Naive thymus-derived CD8-positive, alpha-beta T cell (primary cell): ENCODE measurements at places on chromosomes 4 and X. TPM values are rescaled to one million over a fixed set of nuclear protein-coding genes. Genes with fewer than 3 reads are reported as not detected.

GRCh38 chr4:67880866-67881610, 2.8 kb downstream of the TMPRSS11D start:
- no peak overlapping the region for H3K27ac ChIP-seq
- H3K36me3 ChIP-seq = no peaks in the 10 kb centered on the region
- H3K4me3 ChIP-seq = no peak overlapping the region
- H3K27me3 ChIP-seq = peaks cover 4% of the 10 kb centered on the region
- DNase-seq = no peak
- H3K4me1 ChIP-seq = no peaks in the 10 kb centered on the region

- no peak overlapping the region for H3K27ac ChIP-seq
- no peak overlapping the region for H3K4me3 ChIP-seq
- no peaks in the 10 kb centered on the region for H3K4me1 ChIP-seq
- DNase-seq = no peak
- H3K27me3 ChIP-seq = no peaks in the 10 kb centered on the region
Measured at GRCh38 chr4:138161351-138161750, 80.8 kb downstream of the SLC7A11 start.

- H3K4me1 ChIP-seq = peaks cover 14% of the 10 kb centered on the region
- H3K4me3 ChIP-seq = no peak overlapping the region
- no peak overlapping the region for H3K27ac ChIP-seq
- no peaks in the 10 kb centered on the region for H3K36me3 ChIP-seq
Measured at GRCh38 chr4:52822583-52822971, 39.5 kb upstream of the RASL11B start.

DNA sequence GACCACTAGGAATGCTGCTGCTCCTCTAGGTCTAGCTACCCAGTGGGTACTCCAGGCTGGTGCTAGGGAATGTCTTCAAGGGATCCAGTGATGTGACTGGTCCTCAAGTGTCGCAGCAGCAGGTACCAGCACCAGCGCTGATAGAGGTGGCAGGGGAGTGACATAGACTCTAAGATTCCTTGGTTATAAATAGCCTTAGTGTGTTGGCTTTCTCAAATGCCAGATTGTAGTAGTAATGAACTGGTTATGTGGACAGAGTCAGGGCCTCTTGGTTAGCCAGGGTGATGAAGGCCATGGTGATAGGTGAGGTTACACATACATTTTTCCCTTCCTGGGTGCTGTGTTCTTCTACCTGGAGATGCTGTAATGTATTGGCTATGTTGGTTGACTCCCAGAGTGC, 38.3 kb downstream of the DCLK2 start:
- no peak overlapping the region for H3K27ac ChIP-seq
- H3K36me3 ChIP-seq = no peaks in the 10 kb centered on the region
- H3K27me3 ChIP-seq = peaks cover 14% of the 10 kb centered on the region
- H3K4me3 ChIP-seq = no peak overlapping the region
- H3K4me1 ChIP-seq = no peaks in the 10 kb centered on the region

DNA sequence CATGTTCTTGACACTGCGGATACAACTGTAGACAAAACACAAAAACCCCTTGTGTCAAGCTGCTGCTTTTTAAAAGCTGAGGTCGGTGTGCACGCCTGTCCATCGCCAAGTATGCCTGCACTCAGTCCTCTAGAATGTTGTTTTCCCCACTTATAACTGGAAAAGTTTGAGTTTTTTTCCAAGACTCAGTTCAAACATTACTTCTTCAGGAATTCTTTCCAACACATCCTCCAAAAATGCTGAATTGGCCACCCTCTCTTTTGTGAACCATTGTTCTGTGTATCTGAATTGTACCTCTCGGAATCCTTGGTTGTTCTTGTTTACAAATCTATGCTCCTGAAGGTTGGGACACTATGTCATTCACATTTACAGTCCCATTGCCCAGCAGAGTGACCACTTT, 94.6 kb downstream of the REELD1 start:
- DNase-seq = no peak
- peaks cover 20% of the 10 kb centered on the region for H3K36me3 ChIP-seq
- no peak overlapping the region for H3K27ac ChIP-seq
- no peaks in the 10 kb centered on the region for H3K4me1 ChIP-seq
- no peak overlapping the region for H3K4me3 ChIP-seq

GRCh38 chr4:174045381-174045780, 238.1 kb downstream of the FBXO8 start:
- peaks cover 4% of the 10 kb centered on the region for H3K27me3 ChIP-seq
- no peaks in the 10 kb centered on the region for H3K36me3 ChIP-seq
- no peak overlapping the region for H3K4me3 ChIP-seq
- DNase-seq = no peak
- H3K4me1 ChIP-seq = no peaks in the 10 kb centered on the region

- DNase-seq = no peak
- H3K27ac ChIP-seq = no peak overlapping the region
- H3K36me3 ChIP-seq = no peaks in the 10 kb centered on the region
- H3K4me1 ChIP-seq = no peaks in the 10 kb centered on the region
- H3K4me3 ChIP-seq = no peak overlapping the region
- H3K27me3 ChIP-seq = no peaks in the 10 kb centered on the region
Measured at GRCh38 chrX:41946989-41947612, 23.7 kb upstream of the CASK start.

TMPRSS11F gene
- total RNA-seq = not detected

HNRNPH2 gene
- total RNA-seq = 49.4 TPM

ERCC6L gene
- 0.22 TPM for total RNA-seq
